8988T (cell line): ENCODE measurements at places on chromosomes 4 and X.

- DNase-seq, result no peak
Observed at GRCh38 chr4:15162465-15163283, 160.4 kb downstream of the CPEB2 start.

DNA sequence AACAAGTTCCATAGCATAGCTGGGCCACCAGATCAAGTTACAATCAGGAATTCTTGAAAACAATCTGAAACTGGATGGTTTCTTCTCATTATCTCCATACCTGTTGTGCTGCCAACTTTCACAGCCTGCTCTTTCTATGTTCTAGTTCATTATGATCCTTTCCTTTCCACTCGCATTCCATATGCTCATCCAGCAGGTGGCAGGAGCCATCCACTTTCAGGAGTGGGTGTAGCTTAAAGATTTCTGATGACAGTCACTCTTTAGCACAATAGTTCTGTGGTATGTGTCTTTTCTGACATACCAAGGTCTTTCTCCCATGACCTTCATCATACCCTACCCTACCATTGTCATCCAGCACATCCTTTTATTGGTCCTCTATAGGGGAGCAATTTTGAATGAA, 46.4 kb downstream of the PAGE2 start:
- DNase-seq, result no peak

- no peak for DNase-seq
Observed at GRCh38 chrX:78092296-78092695, 11.8 kb upstream of the PGK1 start.

GRCh38 chr4:139606579-139607501, 50.8 kb upstream of the SETD7 start:
- no peak for DNase-seq

DNA sequence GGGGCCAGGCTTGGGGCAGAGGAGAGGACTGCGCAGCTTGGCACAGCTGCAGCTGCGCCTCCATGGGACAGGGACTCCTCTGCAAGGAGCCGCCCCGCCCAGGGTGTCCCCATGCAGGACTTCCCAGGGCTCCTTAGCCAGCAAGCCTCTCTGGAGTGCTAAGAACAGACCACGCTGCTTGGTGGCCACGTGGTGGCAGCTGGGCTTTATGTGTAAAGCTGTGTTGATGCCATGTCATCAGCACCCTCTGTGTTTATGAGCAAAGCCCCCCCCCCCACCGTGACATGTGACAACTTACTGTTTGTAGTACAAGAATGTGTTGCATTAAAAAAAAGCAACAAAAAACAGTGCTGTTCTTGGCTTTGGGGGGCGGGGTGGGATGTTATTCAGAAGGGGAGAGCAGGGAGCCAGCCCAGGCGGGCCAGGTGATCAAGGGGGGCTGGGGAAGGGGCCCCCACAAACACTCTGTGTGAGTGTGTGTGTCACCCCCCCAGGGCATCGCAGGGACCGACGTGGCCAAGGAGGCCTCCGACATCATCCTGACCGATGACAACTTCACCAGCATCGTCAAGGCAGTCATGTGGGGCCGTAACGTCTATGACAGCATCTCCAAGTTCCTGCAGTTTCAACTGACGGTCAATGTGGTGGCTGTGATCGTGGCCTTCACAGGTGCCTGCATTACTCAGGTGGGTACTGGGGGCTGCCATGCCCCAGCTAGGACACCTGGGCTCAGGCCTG, 40.3 kb downstream of the ATP2B3 start:
- no peak for DNase-seq

DNA sequence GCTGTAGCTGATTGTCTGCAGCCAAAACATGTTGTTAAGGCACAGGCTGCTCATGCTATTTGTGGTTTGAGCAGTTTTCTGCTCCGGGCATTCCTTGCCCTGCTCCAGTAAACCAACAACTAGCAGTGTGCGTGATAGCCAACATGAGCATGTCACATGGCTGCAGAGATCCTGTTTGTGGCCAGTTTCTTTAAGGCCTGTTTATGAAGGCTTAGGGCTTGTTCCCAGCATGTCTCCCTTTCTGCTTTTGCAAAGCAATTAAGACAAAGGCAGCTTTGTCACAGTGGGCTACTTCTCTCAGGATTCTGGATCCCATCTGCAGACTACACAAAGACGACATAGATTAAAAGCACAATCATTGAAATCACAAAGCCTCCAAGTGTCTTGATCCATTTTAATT, 160.5 kb downstream of the ZNF518B start:
- DNase-seq, result no peak

- DNase-seq, result no peak
Observed at GRCh38 chr4:99855678-99856077, 38.5 kb downstream of the LAMTOR3 start.

DNA sequence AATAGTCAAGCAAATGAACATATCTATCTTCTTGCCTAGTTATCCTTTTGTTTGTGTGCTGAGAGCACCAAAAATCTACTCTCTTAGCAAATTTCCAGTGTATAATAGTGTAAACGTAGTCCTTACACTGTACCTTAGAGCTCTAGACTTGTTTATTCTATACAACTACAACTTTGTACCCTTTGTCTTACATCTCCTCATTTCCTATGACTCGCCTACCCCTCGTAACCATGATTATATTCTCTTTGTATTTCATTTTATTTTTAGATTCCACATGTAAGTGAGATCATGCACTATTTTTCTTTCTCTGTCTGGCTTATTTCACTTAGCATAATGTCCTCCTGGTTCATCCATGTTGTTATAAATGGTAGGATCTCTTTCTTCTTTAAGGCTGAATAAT, 37.6 kb downstream of the MAGEB5 start:
- DNase-seq, result no peak

GRCh38 chr4:158315706-158316105, 105.4 kb downstream of the TMEM144 start:
- DNase-seq, result no peak

GRCh38 chr4:54566608-54567007, 91.1 kb upstream of the KIT start:
- DNase-seq, result no peak

- no peak for DNase-seq
Observed at GRCh38 chrX:72050011-72050410, 81.7 kb downstream of the RTL5 start.
